ENCODE measurements at places on chromosomes 5 and 9.
A peak's percentile ranks its signal among the peaks of the same experiment; 100 is the strongest.

GRCh38 chr5:178797546-178798440 is 62.0 kb upstream of the ZNF354B start:
- no peak for DNase-seq

- no peak for DNase-seq
These were observed 607.4 kb downstream of the CDH12 start for GRCh38 chr5:22245770-22246169.

GRCh38 chr9:133460405-133461175 is 812 bp downstream of the CACFD1 start:
- no peak for DNase-seq

- DNase-seq, result no peak
These were observed 17.0 kb downstream of the SWI5 start for GRCh38 chr9:128293091-128293490.

- peak; percentile 71 for DNase-seq
These were observed 16.8 kb downstream of the MGAT1 start for GRCh38 chr5:180785794-180786221.

All from fibroblast of skin of left quadriceps (primary cell).